Neural progenitor cell (in vitro differentiated cells): ENCODE measurements at places on chromosomes 16 and 17. TPM values are rescaled to one million over a fixed set of nuclear protein-coding genes. Genes with fewer than 3 reads are reported as not detected.

DNA sequence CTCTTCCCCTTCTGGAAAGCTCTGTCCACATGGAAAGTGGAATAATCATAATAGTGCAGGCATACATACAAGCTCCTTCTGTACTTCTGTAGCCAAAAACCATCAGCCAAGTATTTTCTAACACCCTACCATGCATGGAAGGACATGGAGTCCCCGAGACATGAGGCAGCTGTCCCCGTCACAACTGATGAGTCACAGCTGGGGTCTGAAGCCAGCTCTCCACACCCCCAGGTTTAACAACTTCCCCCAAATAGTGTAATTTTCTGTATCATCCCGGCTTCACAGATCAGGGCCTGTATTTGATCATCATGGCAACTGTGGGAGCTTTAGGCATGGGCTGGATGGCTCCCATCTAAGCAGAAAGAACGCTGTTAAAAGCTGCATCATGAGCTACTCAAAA lies 16.6 kb downstream of the C16orf96 start:
- DNase-seq = no peak

DUS2 gene
- total RNA-seq = 22.7 and 22.9 TPM in 2 replicates

- peak; percentile 82 for DNase-seq
Measured at GRCh38 chr16:5709889-5710288, 612.3 kb upstream of the EEF2KMT start.

DNA sequence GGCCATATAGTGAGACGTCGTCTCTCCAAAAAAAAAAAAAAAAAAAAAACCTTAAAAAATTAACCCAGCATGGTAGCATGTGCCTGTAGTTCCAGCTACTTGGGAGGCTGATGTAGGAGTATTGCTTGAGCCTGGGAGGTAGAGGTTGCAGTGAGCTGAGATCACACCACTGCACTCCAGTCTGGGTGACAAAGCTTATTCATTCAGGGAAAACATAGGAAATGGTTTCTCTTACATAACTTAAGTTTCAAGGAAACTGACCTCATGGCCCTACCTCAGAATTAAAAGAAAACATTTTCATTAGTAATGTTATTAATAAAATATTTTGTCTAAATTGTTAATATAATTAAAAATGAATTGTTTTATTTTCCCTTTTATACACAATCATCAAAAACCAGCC lies 31.4 kb downstream of the COG1 start:
- DNase-seq = no peak

- no peak for DNase-seq
Measured at GRCh38 chr16:81514041-81514559, 69.5 kb downstream of the CMIP start.

- no peak for DNase-seq
Measured at GRCh38 chr16:3487521-3488410, 7.5 kb downstream of the C16orf90 start.

PSMB10 gene
- total RNA-seq = 1.2 and 4.4 TPM in 2 replicates

DNA sequence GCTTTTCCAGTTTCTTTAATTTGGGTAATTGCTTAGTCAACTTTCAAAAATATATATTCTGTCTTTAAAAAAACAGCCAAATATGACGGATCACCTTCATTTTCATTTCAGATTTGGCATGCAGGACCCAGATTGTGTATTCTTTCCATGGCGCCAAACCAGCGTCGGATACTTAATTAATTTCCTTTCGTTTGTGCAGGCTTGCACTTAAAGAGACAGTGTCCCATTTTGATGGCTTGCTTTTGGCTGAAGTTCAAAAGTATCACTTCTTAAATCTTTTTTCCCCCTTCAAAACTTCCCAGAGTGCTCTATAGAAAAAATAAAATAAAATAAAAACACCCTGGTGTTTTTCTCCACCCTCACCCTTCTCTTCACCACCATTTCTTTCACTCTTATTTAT lies 394.5 kb upstream of the SOX9 start:
- DNase-seq = no peak

DNA sequence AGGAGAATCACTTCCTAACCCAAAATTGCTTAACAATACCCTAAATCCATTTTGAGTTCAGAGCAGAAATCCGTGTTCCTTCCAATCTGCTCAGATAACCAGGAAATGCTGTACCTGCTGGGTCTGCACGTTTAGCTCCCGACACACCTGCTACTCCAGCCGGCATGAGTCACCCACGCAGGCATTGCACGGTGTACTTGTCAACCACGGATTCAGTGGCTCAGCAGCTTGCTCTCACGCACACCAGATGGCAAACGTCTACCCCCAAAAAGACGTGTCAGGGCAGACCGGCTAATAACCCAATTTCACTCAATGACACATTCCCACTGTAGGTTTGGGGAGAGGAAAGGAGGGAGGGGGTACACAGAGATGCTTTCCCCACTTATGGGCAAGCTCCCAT lies 468.1 kb downstream of the SOX9 start:
- DNase-seq = no peak

CNTNAP1 gene
- total RNA-seq = 15.1 and 29.7 TPM in 2 replicates

DNA sequence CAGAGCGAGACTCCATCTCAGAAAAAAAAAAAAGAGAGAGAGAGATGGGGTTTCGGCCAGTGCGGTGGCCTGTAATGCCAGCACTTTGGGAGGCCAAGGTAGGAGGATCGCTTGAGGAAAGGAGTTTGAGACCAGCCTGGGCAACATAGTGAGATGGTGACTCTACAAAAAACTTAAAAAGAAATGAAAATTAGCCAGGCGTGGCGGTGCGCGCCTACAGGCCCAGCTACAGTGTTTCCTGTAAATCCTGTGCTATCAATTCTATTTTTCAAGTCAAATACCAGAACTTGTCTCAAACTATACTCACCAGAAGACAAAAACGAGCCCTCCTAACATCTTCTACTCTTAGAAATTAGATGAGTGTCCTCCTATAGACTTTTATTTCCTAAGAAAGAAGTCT lies 19.3 kb downstream of the UBE2O start:
- no peak for DNase-seq

TLCD1 gene
- total RNA-seq = 10.0 and 13.4 TPM in 2 replicates

SLC5A10 gene
- total RNA-seq = not detected in 2 replicates

NUDT16L1 gene
- total RNA-seq = 10.9 and 39.3 TPM in 2 replicates

GRCh38 chr16:83312015-83312717 lies 495.6 kb upstream of the HSBP1 start:
- DNase-seq = no peak

METTL23 gene
- total RNA-seq = 38.1 and 40.4 TPM in 2 replicates

DNA sequence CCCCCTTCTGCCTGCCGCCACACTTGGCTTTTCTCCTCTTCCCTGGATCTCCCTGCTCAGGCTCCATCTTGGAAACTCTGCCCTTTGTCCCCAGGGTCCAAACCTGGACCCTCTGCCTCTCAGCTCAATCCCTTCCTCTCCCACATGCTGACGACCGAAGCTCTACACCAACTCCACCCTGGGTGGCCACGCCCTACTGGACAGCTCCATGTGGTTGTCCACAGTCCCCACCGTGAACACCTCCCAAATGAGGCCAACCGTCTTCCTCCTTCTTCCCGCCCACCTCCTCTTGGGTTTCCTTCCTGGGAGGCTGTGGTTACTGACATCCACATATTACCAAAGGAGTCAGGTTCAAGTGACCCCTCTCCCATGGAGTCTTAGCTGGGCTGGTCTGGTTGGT lies 22.6 kb upstream of the MLKL start:
- DNase-seq = no peak

DNA sequence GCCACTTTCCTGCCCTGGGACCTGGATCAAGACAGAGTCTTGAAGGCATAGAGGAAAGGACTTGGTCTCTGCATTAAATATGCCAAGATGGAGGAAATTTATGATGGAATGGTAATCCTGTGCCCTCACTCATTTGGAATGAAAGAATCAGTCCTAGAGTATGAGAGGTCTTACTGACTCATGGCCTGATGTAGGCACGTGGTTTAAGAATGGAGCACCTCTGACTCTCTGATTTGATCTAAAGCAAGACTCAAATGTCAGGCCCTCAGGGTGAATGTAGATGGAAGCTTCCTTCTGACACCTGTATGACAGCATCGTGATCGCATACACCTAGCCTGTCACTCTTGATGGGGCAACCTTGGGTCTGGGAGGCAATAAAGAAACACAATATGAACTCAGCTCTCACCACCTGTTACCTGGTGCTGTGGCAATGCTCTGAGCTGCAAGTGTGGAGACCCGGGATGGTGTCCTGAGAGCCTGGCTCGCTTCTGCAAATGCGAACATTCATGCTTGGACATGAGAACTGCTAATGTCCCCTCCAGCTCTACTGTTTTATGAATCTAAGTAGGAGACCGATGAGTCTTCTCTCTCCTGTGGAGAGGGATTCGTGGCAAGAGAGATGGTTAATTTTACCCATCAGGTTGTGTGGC lies 229.9 kb downstream of the ABCC12 start:
- no peak for DNase-seq

- no peak for DNase-seq
Measured at GRCh38 chr17:57269052-57269451, 12.7 kb downstream of the MSI2 start.

DNA sequence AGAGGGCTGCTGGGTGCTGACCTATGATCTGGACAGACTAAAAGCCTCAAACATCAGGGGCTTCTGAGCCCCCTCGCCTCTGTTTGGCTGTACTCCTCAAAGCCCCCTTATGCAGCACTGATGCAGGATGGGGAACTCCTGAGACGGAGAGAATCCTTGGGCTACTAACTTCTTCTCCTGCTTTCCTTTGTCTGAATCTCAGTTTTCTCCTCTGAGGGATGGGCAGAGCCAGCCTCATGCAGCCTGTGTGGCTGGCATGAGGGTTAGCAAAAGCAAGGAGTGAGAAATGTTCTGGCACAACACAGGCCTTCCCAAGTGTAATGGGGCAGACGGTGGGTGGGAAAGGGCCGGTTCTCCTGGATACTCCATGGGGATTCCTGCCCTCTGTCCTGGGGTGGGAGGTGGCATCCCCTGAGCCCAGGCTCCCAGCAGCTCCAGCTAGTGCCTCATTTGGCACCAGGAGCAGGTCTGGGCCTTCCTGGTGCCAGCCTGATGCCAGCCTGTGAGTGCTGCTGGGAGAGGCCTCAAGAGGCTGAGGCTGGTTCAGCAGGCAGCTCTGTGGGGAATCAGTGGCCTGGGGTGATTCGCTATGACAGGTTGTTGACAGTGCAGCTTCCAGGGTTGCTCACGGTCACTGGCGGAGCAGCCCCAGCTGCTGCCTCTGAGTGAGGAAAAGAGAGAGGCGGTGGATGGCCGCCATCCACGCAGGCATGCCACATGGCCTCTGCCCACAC lies 4.0 kb upstream of the BRD7 start:
- DNase-seq = no peak

- DNase-seq = no peak
Measured at GRCh38 chr17:66714046-66715023, 120.6 kb upstream of the CACNG5 start.

DNA sequence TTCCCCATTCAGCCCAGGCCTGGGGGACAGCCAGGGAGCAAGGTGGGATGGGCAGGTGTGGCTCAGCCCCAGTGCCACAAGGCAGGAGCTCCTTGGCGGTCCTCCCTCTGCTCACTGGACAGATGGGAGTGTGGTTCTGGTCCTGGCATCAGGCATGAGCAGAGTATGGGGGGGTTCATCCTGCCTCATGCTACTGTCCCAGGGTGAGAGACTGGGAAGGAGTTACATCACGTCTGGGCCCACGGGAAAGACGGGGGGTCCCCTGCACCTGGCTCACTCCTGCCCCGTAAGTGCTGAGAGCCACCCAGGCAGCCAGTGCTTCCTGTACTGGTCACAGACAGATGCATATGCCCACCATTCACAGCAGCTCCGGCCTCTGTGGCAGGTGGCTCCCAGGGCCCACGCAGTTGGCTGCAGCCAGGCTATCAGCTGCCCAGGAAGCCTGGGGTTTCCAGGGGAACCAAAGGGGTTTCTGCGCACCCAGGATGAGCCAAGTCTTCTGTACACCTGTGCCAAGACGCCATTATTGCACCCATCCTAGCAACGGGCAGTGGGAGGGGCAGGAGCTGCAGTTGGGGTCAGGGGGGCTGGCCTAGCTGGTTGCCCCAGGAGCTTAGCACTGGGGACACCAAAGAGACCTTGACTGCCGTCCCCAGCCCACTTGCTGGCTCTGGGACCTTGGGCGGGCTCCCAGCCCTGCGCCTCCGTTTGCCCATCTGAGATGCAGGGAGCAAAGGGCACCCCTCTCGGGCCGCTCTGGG lies 1.9 kb downstream of the BAIAP3 start:
- DNase-seq = no peak

CPHXL2 gene
- total RNA-seq = not detected in 2 replicates

DNA sequence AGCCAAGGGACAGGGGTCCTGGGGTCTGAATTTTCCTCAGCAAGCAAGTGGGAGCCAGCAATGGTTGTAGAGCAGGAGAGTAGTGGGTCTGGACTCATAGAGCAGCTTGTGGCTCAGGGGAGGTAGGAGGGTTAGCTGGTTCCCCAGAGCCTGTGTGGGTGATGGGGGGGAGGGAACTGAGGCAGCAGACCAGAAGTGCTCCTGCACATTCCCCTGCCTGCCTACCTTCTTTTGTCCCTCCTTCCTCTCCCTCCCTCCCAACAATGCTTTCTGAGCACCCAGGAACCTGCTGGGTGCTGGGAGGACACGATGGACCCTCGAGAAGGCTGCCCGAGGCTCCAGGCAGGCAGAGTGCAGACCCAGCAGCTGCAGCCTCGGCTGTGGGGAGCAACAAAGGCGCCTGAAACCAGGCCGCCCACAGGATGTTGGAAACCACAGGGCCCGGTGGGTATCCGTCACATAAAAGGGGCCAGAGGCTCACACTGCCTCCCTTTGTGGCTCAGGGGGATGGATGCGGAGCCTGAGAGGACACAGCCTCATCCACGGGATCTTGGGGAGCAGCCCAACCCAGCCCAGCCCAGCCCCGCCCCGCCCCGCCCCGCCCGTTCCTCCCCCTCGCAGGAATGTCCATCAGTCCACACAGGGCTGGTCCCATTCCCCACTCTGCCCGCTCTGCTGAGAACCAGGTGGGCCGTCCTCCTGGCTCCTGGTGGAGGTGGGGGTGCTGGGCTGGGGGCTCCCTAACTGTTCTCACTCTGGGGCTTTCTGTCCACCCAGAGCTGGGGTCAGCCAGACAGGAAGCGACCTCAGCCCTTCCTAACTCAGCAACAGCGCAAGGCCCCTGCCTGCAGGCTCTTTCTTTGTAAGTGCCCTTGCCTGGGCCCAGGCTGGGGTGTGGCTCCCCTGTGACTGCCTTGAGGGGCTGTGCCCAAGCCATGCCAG lies 1.7 kb upstream of the NLRC3 start:
- no peak for DNase-seq

KRTAP16-1 gene
- total RNA-seq = not detected in 2 replicates

GRCh38 chr17:68780596-68780995 lies 174.6 kb downstream of the ABCA8 start:
- no peak for DNase-seq

DNA sequence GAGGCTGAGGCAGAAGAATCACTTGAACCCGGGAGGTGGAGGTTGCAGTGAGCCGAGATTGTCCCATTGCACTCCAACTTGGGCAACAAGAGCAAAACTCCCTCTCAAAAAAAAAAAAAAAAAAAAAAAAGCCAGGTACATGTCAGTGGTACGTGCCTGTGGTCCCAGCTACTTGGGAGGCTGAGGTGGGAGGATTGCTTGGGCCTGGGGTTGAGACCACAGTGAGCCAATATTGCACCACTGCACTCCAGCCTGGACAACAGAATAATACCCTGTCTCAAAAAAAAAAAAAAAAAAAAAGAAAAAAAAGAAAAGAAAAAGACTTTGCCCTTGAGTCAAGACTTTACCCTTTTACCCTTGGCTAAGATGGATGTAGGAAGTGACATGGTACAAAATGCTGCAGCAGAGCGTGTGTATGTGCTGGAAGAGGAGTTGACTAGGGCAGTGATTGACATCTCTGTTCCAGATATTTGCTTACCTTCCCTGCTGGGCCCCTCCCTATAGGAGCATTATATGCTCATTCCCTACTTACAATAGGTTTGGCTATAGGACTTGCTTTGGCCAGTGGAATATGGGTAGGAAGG lies 10.6 kb downstream of the STX4 start:
- no peak for DNase-seq

MT1G gene
- total RNA-seq = 2.6 TPM in 1 of 2 replicates, not detected in the other

C17orf113 gene
- 2.2 and 5.5 TPM in 2 replicates for total RNA-seq

GRCh38 chr17:53818271-53818670 lies 4.5 kb upstream of the KIF2B start:
- DNase-seq = no peak

ABCA6 gene
- total RNA-seq = not detected in 2 replicates
